Fibroblast of lung (primary cell): ENCODE measurements at places on chromosomes 3 and 15. TPM values are rescaled to one million over a fixed set of nuclear protein-coding genes. Genes with fewer than 3 reads are reported as not detected.
A peak's percentile ranks its signal among the peaks of the same experiment; 100 is the strongest.

- no peak for DNase-seq
These were observed 11.0 kb upstream of the C15orf61 start for GRCh38 chr15:67509918-67510317.

DNA sequence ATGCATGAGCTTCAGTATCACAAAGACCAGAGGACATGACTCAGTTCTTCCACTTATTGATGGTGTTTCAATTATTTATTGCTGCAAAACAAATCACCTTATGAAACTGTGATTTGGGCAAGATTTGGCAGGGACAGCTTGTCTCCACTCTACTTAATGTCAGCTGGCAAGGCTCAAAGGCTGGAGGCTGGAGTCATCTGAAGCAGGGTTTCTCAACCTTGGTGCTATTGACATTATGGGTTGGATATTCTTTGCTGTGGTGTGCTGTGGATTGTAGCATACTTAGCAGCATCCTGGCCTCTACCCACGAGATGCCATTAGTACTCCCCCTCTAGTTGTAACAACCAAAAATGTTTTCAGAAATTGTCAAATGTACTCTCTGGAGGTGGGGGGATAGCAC is 138.8 kb upstream of the PEX5L start:
- no peak for DNase-seq

DNA sequence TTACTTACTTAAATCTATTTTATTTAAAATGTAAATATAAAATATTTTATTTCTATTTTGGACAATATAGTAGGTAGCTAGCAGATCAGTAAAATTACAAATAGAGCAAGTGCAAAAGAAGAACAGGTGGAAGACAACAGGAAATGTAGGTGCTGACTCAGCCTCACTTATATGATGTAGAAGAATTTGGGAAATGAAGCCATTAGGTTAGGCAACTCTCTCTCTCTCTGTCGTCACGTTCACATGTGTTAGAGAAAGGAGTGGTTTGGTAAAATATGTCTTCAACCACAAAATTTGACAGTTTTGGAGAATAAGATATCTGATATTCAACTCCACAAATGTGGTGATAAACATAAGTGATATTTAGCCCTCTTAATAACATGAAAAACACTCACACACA is 532.5 kb upstream of the KCNMB2 start:
- DNase-seq = peak; percentile 51

GRCh38 chr3:187896646-187897045 is 151.4 kb upstream of the BCL6 start:
- no peak for DNase-seq

GRCh38 chr3:149393345-149394160 is 16.1 kb upstream of the TM4SF1 start:
- peak; percentile 71 for DNase-seq

DNA sequence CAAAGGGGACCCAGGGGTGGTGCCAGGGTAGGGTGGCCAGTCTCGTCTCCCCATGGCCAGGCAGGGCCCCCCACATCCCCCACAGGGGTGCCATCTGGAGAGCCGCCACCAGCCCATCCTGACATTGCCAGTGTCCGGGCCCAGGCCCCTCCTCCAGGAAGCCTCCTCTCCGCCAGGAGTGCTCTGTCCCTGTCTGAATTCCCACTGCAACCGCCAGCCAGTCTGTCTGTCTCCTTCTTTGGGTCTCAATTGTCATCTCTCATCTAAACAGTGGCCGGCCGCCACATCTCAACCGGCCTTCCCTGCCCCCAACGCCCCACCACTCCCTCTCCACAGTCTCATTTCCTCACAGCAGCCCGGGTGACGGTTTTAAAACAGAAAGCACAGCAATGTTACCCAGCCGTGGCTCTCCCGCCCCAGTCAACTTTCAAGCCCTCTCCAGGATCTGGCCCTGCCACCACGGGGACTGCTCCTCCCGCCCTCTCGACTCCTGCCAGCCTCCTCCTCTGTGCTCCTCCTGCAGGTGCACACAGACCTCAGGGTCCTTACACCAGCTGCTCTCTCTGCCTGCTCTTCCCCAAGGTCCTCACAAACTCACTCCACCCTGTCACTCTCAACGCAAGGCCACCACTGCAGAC is 57.0 kb downstream of the IQSEC1 start:
- no peak for DNase-seq

GRCh38 chr15:41483115-41483514 is 10.6 kb upstream of the ITPKA start:
- no peak for DNase-seq

DNA sequence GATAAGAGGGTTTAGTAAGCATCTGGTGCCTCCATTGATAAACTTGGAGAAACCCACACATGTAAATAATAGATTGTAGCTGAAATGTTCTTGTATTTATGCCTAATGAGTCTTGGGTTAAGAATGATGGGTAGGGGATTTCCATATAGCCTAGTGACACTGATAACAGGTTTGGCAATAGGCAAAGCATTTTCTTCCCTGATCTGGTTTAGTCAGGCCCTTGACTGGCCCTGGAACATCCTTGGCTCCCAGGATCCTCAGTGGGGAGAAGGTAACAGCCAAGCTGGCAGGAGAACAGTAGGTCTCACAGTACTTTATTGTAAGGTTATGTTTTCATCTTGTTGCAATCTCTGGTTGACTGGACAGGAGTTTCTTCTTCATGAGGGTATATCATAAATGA is 228.4 kb downstream of the DIPK2A start:
- no peak for DNase-seq

DNA sequence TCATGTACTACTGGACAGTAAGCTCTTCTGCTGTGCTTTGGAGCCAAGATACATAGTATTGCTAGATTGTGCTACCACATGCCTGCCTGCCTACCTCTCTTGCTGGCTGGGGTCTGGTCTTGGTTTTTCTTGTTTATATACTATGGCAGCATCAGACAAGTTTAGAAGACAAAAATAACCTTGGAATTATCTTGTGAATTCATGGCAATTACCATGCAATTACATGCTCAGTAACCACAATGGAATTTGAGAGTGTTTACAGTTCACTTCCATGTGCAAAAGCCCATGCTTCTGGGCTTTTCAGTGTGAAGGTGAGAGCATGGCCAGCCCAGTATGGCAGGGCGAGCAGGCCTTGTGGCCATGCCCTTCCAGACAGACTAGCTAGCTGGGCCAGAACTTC is 48.0 kb upstream of the C15orf61 start:
- DNase-seq = peak; percentile 36

DNA sequence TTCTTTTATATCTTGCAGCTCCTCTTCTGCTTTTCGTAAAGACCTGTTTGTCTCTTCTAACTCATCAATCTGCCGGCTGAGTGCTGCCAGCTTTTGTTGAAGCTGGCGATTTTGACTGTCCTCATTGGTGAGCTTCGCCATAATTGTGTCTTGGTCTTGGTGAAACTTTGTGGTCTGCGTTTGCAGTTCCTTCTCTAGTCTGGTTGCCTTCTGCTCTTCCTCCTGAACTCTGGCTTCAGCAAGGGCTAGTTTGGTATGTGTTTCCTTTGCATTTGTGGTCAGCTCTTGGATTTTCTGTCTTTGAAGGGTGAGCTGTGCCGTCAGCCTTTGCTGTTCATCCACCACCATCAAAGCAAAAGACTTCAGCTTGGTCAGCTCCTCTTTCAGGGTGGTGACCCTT is 32.9 kb downstream of the CMSS1 start:
- DNase-seq = no peak

DNA sequence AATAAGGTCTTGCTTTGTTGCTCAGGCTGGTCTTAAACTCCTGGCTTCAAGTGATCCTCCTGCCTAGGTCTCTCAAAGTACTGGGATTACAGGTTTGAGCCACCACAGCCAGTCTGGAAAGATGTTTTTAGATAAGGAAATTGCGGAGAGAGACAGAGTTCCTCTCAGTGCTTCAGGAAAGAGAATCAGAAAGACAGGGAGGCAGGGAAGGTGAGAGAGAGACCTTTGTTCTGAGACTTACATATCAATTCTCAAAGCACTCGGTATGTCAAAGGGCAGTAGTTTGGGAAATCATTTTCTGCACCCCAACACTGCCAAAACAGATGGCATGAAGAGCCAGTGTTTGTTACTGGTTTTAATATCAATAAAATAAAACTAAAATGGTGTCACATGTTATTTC is 13.1 kb upstream of the GCNT3 start:
- DNase-seq = no peak

DNA sequence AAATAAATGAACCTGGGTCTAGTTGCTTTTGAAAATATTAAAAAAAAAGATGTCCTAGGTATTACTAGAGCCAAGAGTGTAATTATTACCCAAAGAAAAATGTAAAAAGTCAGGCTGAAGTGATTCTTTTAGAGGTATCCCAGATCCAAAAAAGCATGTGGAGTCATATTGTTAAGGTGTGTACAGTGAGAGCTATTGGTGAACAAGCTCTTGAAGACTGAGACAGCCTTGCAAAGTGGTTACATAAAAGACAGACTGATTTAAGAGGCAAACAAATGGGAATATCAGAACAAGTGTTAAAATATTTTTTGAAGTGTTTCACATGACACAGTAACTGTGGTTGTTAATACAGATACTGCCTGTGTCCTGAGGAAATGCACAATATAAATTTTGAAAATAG is 624.5 kb downstream of the PLOD2 start:
- no peak for DNase-seq

GRCh38 chr3:112132975-112133448 is at the start of gene GCSAM:
TSS of gene GCSAM (minus strand) at chr3:112133248. CDS start at chr3:112133120, 128 bp downstream.
- no peak for DNase-seq

GRCh38 chr3:165895919-165896318 is 58.7 kb upstream of the BCHE start:
- DNase-seq = peak; percentile 14

DNA sequence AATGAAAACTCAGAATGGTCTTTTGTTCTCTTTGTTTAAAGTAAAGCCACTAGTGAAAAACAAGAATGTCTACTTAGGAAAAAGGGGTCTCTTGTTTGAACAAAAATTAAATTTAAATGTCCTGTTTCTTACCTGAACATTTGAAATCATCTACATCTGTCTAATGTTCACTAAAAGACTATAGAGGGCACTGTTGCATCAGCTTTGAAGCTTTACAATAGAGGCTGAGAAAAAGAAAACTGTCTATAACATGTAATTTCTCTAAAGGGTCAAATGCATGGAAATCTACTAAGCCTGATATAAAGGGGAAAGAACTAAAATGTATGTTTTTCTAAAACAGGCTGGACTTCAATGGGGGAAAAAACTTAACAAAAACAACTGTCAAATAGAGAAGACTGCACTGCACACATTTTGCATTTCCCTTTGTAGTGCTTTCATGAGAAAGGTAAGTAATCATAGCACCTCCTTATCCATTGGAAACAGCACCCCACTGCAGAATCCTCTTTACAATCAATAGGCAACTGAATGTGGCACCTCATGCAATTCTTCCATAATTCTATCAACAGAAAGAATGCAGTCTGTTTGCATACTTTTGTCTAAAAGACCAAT is 26.3 kb downstream of the DPH6 start:
- peak; percentile 75 for DNase-seq

DNA sequence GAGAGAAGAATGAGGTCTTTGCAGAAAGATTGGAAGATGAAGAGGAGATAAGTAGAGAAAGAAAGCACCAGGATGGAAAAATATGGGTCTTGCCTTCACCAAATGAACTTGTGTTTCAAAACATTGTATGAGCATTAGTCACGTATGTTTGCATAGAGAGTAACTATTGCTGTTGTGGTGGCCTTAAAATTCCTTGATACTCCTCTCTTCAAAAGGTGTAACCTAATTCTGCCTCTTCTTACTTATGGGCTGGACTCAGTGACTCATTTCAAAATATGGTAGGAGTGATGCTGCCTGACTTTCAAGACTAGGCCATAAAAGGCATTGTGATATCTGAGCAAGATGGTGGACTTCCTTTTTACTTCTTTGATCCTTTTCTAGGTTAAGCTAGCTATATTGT is 228.7 kb upstream of the ZNF385D start:
- peak; percentile 79 for DNase-seq

GRCh38 chr15:31292391-31293015 is 34.1 kb upstream of the KLF13 start:
- no peak for DNase-seq

DNA sequence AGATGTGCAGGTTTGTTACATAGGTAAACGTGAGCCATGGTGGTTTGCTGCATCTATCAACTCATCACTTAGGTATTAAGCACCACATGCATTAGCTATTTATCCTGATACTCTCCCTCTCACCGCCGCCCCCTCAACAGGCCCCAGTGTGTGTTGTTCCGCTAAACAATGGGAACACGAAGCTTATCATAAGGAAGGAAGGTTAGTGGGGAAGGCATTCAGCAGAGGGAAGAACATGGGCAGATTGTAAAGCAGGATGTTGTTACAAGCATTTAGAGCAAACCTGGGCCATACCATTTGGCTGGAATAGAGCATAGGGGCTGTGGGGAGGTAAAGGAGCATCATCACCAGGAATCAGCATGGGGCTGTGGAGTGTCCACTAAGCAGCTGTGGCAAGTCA is 111.8 kb downstream of the SSR3 start:
- DNase-seq = no peak

DNA sequence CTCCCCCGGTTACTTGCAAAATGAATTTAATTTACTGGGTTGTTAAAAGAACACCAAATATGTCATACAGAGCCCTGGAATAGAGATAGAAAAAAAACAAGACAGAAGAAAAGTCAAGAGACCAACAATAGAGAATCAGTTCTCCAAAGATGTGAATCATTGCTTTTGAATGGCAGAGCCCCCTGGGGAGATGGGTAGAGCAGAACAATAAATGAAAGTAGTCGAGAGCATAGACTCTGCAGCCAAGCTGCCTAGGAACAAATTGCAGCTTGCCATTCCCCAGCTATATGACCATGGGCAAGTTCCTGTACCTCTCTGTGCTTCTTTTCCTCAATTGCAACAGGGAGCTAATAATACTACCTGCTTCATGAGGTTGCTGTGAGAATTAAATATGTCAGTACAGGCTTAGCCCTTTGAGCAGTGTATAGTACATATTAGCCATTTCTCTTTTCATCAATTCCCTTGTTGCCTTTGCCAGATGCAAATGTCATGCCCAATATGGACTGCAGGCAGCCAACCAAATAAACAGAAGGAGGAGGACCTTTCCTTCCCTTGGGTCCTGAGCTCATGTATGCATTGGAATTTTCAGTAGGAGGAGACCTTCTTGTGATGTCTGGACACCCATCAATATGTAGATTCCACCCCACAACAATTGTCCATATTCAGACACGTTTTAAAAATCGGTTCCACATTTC is 25.0 kb upstream of the BFSP2 start:
- no peak for DNase-seq

DNA sequence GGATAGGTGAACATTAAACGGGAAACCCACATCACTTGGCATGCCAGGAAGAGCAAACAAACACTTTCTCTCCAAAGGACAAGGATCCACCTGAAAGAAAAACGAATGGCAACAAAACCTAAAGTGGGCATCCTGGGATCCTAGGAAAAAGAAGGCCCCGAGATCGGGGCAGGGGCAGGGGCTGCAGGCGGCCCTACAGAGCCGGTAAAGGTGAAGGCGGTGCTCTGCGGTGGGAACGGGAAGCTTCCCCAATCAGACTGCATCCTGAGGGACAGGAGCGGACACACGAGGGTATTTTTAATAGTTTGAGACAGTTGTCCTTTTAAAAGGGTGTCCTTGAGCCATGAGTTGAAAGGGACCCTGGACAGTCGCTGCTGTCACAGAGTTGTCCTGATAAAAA is 24.9 kb upstream of the GABRA5 start:
- DNase-seq = no peak

GRCh38 chr3:47556351-47556750 is 22.3 kb downstream of the CSPG5 start:
- DNase-seq = no peak

The ITIH1 gene
- not detected in 2 replicates for total RNA-seq

The SNTN gene
- total RNA-seq = not detected in 2 replicates

The SLC28A1 gene
- total RNA-seq = not detected in 2 replicates

The ISG20 gene
- total RNA-seq = 3.0 and 3.1 TPM in 2 replicates

The CCDC80 gene
- 153 and 366 TPM in 2 replicates for total RNA-seq

The LXN gene
- 168 and 495 TPM in 2 replicates for total RNA-seq

The GOLGA6B gene
- not detected in 2 replicates for total RNA-seq

The GOLGA8R gene
- total RNA-seq = 1.3 and 1.8 TPM in 2 replicates

The BCL2A1 gene
- 5.9 and 8.9 TPM in 2 replicates for total RNA-seq

The MORC1 gene
- total RNA-seq = not detected in 2 replicates

The RTP3 gene
- not detected in 2 replicates for total RNA-seq
